Ecto neural progenitor cell (in vitro differentiated cells): ENCODE measurements at places on chromosomes 6 and 20.

GRCh38 chr6:127026247-127026646 lies 92.2 kb upstream of the RSPO3 start:
- DNase-seq = no peak

DNA sequence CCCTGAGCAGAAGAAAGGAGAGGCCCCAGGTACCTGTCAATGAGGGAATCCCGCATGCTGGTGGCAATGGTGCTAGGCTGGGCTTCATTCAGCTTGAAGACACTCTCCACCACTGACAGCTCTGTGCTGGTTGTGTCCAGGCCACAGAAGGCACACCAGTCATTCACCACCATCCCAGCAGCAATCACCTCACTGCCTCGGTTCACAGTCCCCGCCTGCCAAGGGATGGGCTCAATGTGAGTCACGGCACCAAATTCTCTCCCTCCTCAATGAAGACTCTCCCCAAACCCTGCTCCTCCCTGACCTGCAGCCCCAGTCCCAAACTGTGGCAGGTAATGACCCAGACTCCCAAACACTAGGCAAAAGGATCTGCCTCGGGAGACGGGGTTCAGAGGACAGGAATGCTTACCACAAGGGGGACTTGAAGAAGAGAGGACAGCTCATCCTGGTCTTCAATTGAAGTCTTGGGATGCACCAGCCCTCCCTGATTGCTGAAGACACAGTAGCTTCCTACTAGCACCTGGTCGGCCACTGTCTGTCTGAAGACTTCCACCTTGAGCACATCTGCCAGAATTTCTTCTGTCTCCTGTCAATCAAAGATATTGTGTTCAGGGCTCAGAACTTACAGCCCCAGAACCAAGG lies 1.7 kb upstream of the MMP24OS start:
- DNase-seq = no peak

- no peak for DNase-seq
Measured at GRCh38 chr20:20439602-20440190, 71.8 kb downstream of the INSM1 start.

GRCh38 chr6:148495029-148495428 lies 152.4 kb downstream of the SASH1 start:
- DNase-seq = no peak

- no peak for DNase-seq
Measured at GRCh38 chr6:127833336-127833735, 67.5 kb downstream of the THEMIS start.

- no peak for DNase-seq
Measured at GRCh38 chr20:39850821-39851330, 838.2 kb downstream of the MAFB start.

GRCh38 chr6:100447900-100448748 lies 16.6 kb downstream of the SIM1 start:
- no peak for DNase-seq

- no peak for DNase-seq
Measured at GRCh38 chr6:1851681-1852456, 242.2 kb downstream of the FOXC1 start.

DNA sequence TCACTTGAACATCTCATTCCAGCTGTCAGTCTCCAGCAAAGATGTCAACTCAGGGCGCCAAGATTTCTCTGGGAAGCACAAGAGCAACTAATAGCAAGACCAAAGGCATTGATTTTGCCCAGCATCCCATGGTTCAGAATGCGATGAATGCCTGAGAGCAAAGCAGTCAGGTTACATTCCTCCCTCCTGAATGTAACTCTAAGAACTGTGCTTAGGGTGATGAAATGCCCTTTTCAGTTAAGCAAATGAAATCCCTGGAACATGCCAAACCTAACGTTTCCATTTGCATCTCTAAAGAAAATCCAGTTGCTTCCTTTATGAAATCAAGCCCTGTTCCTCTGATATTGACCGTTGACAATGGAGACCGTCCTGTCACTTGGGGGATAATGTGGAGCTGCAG lies 224.0 kb upstream of the PLN start:
- DNase-seq = no peak

- DNase-seq = no peak
Measured at GRCh38 chr6:157806856-157807215, 16.2 kb upstream of the SNX9 start.

DNA sequence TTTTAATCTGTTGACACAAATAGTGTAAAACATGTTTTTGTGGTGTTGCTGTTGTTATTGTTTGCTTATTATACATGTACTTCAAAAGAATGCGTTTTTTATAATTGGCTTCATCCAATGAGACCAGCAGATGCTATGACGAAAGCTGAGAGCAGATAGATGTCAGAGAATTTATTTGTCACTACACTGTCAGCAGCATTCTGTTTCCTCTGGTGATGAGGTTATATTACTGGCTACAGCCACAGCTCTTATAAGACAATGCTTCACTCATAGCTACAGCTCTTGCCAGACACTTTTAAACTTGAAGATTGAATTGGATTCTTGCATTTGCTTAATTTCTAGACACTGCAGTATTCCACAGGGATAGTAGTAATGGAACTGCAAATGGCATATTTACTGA lies 860.5 kb downstream of the TBC1D32 start:
- DNase-seq = no peak

- DNase-seq = no peak
Measured at GRCh38 chr6:109397020-109397419, 14.8 kb upstream of the CD164 start.

DNA sequence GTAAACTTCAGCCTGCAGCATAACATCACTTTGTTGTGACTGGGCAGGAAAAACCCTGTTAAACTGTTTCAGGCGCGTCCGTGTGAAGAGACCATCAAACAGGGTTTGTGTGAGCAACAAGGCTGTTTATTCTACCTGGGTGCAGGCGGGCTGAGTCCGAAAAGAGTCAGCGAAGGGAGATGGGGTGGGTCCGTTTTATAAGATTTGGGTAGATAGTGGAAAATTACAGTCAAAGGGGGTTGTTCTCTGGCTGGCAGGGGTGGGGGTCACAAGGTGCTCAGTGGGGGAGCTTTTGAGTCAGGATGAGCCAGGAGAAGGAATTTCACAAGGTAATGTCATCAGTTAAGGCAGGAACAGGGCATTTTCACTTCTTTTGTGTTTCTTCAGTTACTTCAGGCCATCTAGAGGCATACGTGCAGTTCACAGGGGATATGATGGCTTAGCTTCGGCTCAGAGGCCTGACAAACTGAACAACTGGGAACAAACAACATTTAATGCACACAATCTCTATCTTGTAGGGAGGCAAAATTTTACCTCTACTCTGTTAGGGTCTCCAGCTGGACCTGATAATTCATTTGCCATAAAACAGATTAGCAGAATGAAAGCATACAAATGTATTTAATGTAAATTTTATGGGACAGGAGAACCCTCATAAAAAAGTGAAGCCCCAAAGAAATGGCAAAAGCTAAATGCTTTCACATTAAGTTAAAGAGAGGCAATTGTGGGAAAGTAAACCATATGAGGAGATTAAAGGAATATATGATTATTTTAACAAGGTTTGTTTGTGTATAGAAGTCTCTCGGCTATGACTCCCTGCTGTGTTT lies 58.3 kb upstream of the HFE start:
- DNase-seq = no peak

DNA sequence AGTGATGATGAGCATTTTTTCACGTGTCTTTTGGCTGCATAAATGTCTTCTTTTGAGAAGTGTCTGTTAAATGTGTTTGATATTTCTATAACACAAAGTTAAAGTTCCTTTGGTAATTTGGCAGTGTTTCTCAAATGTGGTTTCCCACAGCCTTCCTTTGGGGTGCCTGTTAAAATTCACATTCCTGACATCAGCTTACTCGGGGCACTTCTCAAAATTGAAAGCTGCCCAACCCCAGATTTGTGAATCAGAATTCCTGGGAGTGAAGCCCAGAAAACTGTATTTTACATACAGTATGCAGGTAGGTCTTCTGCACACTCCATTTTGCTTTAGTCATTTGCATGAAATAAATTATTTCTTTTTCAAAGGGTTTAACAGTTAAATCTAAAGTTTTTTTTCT lies 207.9 kb downstream of the GMPR start:
- DNase-seq = no peak

DNA sequence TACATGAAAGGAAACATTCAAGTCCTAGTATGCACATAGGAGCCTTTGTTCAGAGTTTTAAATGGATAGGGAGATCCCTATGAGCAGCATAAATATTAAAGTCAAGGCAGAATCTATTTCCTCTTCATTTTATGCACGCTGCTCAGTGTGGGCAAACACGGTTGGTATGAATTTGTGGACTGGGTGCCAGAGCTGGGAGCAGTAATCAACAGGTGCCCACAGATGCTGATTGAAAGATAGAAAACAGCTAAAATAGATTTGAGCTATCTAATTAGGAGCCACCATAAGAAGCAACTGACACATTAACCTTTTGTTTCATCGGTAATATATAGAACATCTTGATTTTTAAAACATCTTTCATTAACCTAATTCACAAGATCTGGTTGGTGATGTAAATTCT lies 175.5 kb downstream of the EYS start:
- no peak for DNase-seq

DNA sequence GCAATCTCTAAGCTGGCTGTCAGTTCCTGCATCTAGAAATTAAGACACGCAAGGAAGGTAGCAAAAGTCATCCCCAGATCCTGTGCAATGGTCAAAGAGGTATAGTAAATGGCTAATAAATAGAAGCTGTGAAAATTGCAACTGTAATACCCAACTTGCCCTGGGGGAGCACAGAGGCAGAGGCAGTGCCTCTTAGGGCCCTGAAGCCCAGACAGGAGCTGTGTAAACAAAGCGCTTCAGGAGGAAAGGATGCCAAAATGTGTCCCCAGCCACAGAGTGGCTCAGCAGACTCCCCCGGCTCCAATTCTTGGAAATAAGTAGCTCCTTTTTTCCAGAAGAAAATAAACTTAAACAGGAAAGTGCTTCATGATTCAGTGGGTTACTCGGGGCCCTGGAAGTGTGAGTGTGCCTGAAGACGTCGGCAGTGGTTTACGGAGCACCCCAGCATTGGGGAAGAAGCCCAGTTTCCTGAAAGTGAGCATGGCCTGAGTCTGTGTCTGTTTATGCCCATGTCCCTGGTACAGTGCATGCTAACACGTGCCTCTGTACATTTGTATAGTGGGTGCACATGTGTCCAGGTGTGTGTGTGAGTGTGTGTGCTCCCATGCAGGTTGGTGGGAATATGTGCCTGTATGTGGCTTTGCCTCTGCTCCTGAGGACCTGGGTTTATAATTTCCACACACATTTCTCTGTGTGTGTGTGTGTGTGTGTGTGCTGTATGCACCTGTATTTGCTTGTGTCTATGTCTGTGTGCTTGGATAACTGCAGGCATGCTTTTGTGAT lies 246.7 kb downstream of the MAFB start:
- no peak for DNase-seq

DNA sequence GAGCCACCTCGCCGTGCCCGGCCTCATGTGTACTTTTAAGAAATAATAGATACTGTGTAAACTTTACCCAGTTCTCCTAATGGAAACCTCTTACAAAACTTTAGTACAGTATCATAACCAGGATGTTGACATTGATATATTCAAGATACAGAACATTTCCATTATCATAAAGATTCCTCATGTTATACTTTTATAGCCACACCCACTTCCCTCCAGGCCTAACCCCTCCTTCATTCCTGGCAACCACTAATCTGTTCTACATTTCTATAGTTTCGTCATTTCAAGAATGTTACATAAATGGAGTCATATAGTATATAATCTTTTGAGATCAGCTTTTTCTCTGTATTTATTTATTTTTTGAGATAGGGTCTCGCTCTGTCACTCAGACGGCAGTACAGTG lies 52.6 kb upstream of the SALL4 start:
- DNase-seq = no peak

GRCh38 chr6:37851997-37852524 lies 32.5 kb downstream of the ZFAND3 start:
- DNase-seq = no peak

GRCh38 chr6:145872669-145873068 lies 58.1 kb upstream of the FBXO30 start:
- no peak for DNase-seq

DNA sequence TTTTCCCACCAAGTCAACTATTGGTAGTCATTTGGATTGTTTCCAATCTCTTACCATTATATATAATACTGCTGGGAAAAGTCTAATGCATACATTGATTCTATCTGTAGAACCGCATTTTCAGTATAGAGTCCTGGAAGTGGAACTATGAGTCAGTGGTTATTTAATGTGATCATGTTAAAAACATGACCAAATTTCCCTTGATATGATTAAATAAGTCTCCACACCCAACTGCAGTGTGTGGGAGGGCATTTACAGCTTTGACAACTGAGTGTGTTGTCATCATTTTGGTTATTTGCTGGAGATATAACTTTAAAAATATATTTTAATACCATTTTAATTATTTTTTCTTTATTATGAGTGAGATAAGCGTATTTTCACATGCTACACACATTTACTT lies 1027.6 kb downstream of the EYS start:
- DNase-seq = no peak

- DNase-seq = no peak
Measured at GRCh38 chr6:16594849-16595248, 166.4 kb downstream of the ATXN1 start.

DNA sequence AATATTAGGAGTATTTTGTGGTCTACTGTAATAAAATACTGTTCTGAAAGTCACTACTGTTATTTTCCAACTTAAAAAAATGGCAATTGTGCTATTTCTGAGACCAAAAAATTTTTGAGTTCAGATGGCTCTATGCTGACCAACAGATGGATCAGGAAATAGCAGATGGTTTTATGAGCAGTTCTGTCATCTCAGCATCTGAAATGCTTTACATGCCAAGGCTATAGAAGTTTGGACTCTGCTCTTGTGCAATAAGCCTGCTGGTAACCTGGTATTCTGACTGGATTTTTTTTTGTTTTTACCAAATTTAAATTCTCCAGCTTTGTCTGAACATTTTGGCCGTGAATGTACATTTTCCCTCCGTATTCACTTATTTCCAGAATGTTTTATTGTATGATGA lies 1127.5 kb downstream of the GRIK2 start:
- DNase-seq = no peak

DNA sequence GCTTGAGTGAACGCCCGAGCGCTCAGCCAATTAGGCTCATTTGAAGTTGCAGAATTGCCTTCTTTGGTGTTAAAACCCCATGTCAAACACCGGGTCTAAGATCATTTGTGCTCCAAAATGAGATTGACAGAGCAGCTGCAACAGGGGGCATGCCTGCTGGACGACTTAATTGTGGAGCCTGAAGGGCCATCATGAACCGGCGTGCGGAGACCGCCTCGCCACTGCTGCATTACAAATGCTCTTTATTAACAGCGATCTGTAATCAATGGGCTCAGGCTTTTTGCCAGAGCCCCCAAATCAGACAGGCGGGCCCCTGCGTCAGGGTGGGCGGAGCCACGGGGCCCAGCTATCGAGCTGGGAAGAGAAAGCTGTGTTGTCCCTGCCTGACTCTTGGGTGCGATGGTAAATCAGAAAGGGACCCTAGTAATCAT lies 183.2 kb downstream of the SIM1 start:
- DNase-seq = peak; percentile 84

DNA sequence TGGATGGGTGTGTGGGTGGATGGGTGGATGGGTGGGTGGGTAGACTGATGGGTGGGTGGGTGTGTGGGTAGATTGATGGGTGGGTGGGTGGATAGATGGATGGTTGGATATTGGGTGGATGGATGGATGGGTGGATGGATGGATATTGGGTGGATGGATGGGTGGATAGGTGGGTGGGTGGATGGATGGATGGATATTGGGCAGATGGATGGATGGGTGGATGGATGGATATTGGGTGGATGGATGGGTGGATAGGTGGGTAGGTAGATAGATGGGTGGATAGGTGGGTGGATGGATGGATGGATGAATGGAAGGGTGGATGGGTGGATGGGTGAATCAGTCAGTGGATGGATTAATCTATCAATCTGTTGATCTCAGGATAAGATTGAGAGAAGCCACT lies 177.2 kb downstream of the ZMYND8 start:
- DNase-seq = no peak

- no peak for DNase-seq
Measured at GRCh38 chr6:141752677-141753076, 380.0 kb upstream of the GJE1 start.
